ENCODE measurements at places on chromosomes 2 and 18. TPM values are rescaled to one million over a fixed set of nuclear protein-coding genes. Genes with fewer than 3 reads are reported as not detected.

GPR39 gene
- not detected for total RNA-seq

SKOR2 gene
- total RNA-seq, result not detected

DNA sequence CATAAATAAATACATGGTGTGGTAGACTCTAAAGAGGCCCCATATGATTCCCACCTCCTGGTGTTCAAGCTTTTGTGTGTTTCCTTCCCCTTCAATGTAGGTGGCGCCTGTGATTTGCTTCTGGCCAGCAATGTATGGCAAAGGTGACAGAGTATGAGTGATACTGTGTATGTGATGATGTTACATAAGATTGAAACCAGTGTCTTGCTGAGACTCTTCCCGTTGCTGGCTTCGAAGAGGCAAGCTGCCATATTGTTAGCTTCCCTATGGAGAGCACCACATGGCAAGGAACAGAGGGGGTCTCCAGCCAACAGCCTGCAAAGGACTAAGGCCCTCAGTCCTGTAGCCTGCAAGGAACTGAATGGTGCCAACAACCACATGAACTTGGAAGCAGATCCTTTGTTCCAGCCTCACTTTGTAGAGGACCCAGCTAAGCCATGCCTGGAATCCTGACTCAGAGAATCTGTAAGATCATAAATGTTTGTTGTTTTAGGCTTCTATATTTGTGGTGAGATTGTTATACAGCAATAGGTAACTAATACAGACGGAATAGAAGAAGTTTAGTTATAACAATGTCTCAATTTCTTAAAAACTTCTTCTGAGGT, 1.7 kb upstream of the SMAD4 start:
- no peak for DNase-seq

IL1R2 gene
- 3.9 TPM for total RNA-seq

DNA sequence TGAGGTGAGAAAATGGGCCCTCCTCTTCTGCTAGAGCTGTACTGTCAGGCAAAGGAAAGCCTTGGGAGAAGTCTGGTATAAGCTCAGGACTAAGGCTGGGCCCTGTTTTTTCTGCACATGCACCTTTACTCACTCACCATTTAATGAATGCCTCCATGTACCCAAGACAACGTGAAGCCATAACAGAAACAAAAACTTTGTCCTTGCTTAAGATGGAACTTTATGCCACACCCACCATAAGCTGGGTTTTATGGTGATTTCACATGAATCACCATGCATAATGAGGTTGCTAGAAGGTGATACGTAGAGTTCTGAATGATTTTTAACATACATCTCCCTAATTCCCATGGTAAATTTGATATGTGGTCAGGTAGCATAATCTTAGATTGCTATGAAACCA, 63.7 kb upstream of the CYP26B1 start:
- DNase-seq, result no peak

VWC2L gene
- not detected for total RNA-seq

GRCh38 chr18:57668021-57668420, 46.4 kb upstream of the NARS1 start:
- no peak for DNase-seq

DNA sequence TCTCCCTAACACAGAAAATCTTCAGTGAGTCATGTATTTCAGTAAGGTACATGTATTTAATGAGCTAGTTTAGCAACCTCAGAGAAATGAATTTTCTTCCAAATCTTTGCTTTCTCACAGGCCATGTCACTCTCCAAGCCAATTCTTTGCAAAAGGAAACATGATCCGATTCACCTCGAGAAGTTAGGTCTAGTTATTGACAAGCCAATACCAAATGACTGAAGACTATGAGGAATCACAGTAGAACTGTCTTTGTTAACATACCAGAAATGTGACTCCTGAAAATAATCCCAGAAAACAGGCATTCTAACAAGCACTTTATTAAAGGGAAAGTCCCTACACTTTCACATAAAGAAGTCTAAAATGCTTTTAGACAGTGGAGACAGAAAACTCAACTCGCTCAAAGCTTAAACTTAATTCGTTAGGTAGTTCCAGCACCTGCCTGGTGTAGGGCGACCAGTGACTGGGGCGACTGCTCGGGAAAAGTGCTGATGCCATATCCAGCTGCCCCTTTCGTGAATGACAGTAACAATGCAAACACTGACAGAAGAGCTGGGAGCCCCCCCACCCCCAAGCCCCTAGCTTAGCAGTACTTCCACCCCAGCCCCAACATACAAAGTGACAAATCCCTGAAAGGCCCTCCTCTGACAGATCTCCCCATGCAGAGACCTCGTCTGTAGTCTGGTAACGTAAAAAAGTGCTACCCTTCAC, 1.8 kb downstream of the MEMO1 start:
- no peak for DNase-seq

DNA sequence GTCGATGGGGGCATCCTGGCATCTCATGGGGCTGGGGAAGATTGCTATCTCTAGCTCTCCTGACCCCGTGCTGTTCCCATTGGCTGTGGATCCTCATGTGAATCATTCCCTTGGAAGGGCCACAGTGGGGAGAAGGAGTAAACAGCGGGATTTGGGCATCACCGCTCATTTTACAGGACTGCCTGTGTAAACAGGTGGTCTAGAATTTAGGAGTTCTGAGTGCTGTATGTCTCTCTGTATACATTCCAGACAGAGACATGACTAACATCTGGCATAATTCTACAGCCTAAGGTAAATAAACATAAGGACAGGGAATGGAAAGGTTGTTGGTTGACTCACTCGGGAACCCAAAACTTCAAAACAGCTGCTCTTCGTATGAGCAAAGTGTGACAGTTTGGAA, 92.7 kb downstream of the COPS8 start:
- DNase-seq, result no peak

IL37 gene
- not detected for total RNA-seq

DNA sequence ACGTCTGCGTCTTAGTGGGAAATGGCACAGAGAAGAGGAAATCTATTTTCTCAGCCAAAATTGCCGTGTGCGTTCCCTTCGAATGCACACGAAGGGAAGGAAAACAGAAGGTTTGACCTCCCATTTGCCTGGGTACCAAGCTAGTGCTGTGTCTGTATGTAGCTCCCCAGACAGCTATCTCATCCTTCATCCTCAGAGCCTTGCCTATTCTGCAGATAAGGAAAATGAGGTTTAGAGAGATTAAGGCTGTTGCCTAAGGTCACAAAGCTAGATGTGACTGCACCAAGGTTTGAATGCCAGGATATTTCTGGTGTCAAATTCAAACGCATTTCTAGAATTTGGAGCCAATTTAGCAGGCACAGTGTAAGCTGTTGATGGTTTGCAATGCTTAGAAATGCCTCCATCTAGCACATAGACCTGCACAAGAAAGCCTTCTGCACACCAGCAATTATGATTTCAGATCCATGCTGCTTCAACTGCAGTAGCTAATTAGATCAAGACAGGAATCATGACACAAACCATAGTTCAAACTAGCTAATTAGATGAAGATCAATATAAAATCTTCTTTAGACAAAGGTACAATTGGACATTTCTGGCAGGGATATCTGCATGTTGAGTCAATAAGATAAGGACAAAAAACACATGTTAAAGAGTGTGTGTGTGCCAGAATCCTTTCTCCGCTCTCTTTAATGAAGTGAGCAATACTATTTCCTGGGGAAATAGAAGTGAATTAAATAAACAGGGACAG, 115.1 kb downstream of the CMPK2 start:
- DNase-seq, result no peak

- DNase-seq, result no peak
Measured at GRCh38 chr18:7224198-7224597, 6.7 kb upstream of the LRRC30 start.

ALPI gene
- total RNA-seq, result not detected

- no peak for DNase-seq
Measured at GRCh38 chr18:62898359-62898758, 183.0 kb downstream of the PHLPP1 start.

REEP1 gene
- total RNA-seq, result 22.5 TPM

- DNase-seq, result no peak
Measured at GRCh38 chr2:239109041-239109927, 261.4 kb downstream of the TWIST2 start.

- no peak for DNase-seq
Measured at GRCh38 chr2:88683160-88684021, 8.1 kb upstream of the RPIA start.

DNA sequence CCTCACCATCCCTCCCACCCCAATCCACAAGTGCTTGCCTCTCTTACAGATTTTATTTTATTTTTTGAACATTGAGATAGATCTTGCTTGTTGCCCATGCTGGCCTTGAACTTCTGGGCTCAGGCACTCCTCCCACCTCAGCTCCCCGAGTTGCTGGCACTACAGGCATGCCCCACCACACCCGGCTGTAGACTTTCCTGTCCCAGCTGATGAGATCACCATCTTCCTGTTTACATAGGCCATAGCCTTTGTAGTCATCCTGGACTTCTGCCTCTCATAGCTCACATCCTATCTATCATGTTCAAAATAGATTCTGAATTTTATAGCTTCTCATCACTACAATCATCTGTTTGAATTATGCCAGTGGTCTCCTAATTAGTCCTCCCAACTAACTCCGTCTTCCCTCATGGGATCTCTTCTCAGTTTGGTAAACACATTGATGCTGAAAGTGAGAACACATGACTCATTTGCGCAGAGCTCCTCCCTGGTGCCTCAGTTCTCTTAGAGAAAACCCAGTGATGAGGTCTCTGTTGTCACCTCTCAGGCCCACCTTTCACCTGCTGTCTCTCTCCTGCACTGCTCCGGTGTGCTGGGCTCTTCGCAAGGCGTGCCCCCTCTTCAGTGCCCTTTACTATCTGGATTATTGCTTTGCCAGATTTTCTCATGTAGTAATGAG, 243.0 kb downstream of the ZNF407 start:
- DNase-seq, result no peak

GRCh38 chr2:85017411-85018048, 46.6 kb downstream of the KCMF1 start:
- DNase-seq, result no peak

SERPINB10 gene
- total RNA-seq, result not detected

All from right cardiac atrium (tissue), 5 donors.